Uterus (tissue), 4 donors: ENCODE measurements at places on chromosomes 6 and 20. TPM values are rescaled to one million over a fixed set of nuclear protein-coding genes. Genes with fewer than 3 reads are reported as not detected.

Gene CASS4
- total RNA-seq = 6.7 TPM

Gene PAX1
- not detected for total RNA-seq

Gene EGFL8
- 15.1 TPM for total RNA-seq

Gene TRIM15
- not detected for total RNA-seq

Gene RNF217
- 34.9 TPM for total RNA-seq

Gene RARS2
- total RNA-seq = 38.5 TPM

Gene BPIFA1
- total RNA-seq = not detected

Gene FGD2
- total RNA-seq = 12.7 TPM

Gene RFX6
- not detected for total RNA-seq

Gene SNAP91
- 1.8 TPM for total RNA-seq

- DNase-seq = no peak
Observed at GRCh38 chr6:146903451-146903850, 300.8 kb upstream of the STXBP5 start.

DNA sequence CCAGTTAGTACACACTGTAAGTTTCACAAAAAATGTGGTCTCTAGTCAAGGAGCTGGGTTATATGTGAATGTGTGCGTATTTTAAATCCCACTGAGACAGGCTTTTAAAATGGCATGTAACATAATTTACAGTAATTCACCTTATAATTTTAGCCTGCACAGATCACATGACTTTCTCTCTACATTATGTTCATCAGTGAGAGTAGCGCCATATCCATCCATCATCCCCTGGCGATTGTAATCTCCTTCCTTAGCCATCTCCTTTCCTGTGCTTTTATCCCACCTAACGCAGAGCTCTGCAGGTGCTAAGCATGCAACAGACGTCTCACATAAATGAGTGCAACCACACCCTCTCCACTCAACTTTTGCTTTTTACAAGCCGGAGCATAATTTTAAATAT lies 210.8 kb downstream of the TBC1D7 start:
- no peak for DNase-seq

DNA sequence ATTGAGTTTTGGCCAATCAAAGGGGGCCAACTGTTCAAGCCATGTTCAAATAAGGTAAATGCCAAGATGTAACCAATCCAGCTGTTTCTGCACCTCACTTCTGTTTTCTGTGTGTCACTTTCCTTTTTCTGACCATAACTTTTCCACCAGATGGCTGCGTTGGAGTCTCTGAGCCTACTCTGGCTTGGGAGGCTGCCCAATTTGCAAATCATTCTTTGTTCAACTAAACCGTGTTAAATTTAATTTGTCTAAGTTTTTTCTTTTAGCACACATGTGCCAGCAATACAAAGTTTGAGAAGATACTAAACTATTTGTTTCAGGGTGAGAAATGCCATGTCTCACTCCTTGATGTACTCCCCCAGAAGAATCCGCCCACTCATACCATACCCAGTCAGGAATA lies 52.1 kb downstream of the IYD start:
- DNase-seq = no peak

DNA sequence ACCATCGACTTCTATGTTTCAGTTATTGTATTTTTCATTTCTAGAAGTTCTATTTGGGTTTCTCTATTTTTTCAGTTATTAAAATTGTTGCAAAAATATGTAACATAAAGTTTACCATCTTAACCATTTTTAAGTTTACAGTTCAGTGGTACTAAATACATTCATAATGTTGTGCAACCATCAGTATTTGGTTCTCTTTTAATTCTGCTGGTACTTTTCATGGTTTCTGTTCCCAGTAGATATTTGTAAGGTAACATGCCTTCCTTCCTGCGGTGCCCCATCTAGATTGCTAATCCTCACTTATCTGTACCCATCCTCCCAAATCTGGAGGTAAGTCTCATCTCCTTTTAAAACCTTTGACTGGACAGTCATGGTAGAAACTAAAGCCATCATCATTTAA lies 47.9 kb downstream of the TGM2 start:
- DNase-seq = no peak

DNA sequence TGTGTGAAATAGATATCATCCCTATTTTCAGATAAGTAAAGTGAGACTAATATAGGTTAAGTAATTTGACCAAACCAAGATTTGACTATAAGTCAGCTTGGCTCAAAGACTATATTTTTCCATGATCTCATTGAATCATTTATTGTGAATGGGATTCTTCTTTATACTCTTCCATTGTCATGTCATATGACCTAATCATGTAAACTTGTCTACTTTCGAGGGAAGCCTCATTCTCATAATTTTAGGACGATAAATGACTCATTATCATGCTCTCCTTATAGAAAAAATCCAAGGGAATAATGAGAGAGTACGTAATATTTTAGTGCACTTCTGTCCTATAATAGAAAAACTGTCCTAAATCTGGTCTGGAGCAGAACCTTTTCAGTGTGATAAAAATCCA lies 40.9 kb upstream of the CCN6 start:
- no peak for DNase-seq

DNA sequence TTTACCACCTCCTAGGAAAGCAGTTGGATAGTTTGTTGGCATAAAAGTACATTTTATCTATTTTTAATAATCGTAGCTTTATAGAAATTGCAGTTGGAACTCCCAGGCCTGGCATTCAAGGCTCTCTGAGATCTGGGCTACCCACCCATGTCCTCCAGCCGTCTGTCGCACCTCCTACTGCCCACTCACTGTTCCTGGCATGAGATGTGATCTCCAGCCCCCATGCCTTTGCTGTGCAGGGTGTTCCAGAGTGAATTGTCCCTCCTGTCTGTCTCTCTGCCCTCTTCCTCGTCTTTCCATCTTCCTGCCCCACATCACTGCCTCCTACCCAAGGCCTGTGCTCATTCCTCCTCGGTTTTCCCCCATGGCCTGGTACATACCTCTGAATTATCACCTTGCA lies 50.7 kb downstream of the PTPN1 start:
- no peak for DNase-seq

- DNase-seq = no peak
Observed at GRCh38 chr20:11227602-11228001, 553.8 kb upstream of the JAG1 start.

DNA sequence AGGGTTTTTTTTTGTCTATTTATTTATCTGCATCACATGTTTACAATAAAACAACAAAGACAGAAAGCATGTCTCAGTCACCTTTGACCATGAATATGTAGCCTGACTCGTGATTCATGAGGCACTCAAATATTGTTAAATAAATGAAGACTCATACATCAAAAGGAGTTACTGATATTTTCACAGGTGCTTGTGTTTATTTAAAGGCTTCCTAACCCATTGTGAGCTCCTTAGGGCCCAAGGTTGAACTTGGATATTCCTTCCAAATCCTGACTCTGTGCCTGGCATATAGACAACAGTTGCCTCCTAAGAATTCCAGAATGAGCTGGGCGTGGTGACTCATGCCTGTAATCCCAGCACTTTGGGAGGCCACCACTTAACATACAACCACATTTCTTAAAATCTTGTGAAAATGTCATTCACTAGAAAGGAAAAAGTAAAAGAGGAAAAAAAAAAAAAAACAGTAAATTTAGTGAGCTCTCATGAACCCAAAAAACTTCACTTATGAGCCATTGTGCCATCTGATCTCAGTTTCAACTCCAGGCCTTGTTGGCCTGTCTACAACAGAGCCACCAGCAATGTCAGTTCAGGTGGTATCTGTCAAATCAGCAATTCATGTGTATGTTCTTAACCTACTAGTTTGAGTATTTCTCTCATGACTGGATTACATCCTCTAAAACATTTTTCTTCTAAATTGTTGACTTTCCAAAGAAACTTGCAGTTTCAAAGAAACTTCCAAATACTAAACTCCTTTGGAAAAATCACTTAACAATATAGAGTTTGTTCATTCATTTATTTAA lies 162.7 kb upstream of the MARCKS start:
- no peak for DNase-seq

DNA sequence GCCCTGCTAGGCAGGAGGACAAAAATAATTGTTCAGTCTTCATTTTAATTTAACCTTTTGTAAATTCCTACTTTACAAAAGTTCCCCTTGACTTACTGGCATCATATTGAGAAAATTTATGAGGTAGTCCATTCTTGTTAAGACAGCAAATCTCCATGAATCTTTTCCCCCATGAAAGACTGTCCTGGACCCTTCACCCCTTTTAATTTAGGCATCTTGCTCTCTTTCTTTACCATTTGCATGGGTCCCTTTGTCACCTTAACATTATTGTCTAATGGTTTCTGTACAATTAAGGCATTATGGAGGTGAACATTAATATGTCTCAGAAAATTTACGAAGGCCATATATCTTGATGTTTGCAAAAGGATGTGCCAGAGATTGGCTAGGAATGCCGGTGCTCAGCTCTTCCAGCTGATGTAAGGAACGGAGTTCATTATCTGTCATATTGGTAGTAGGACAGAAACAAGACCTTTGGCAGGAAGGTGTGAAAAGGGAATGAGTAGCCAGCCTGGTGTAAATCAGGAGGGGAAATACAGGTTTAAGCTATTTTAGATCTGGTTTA lies 382.8 kb upstream of the TSHZ2 start:
- no peak for DNase-seq

GRCh38 chr6:142485256-142485655 lies 183.4 kb downstream of the ADGRG6 start:
- no peak for DNase-seq

GRCh38 chr6:13517116-13517515 lies 29.7 kb upstream of the GFOD1 start:
- DNase-seq = no peak

- DNase-seq = no peak
Observed at GRCh38 chr6:35209622-35210247, 4.0 kb upstream of the SCUBE3 start.

DNA sequence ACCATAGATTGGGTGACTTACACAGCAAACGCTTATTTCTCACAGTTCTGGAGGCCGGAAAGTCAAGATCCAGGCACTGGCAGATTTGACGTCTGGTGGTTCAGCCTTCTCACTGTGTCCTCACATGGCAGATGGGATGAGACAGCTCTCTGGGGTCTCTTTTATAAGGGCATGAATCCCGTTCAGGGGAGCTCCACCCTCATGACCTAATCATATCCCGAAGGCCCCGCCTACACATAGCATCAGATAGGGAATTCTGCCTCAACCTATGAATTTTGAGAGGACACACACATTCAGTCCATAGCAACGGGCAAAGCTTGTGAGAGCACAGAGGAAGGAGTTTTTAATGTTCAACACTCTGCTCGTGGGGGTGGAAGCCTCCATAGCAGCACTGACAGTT lies 27.5 kb downstream of the DAAM2 start:
- no peak for DNase-seq

DNA sequence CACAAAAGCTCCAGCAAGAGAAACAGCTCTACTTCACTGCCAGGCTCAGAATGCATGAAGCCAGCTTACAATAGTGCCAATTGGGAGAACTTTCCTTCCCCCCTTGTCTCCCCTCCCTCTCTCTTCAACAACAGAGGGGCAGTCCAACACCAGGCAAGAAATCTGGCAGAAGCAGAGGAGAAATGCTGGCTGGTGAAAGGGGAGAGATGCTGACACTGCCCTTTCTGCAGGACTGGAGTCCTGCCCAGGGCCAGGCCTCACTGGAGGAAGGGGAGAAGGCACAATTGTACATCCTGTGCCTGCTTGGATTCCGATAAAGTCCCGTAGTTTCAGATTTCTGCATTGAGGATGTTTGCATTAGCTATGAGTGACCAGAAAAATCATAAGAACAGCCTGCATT lies 148.6 kb downstream of the LRRC1 start:
- DNase-seq = no peak

DNA sequence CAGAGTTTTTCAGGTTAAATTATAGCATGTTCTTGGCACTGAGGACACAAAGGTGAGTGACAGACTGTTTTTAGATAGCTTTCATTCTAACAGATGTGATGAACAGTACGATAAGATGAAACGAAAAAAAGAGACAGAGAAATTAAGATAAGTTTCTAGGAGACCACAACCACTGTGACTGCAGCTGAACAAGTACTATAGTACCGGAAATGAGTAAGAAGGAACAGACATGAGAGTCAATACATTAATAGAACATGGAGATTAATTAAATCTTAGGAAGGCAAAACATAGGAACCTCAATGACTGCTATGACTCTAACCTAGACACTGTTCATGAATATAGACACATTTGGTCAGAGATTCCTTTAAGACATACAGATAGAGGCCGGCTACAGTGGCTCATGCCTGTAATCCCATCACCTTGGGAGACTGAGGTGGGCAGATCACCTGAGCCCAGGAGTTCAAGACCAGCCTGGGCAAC lies 40.2 kb downstream of the HBS1L start:
- no peak for DNase-seq

- no peak for DNase-seq
Observed at GRCh38 chr6:7234547-7234946, 78.5 kb downstream of the SSR1 start.

- no peak for DNase-seq
Observed at GRCh38 chr20:41960166-41960565, 342.0 kb upstream of the CHD6 start.

GRCh38 chr6:24822696-24823095 lies 24.0 kb upstream of the ARMH2 start:
- no peak for DNase-seq

DNA sequence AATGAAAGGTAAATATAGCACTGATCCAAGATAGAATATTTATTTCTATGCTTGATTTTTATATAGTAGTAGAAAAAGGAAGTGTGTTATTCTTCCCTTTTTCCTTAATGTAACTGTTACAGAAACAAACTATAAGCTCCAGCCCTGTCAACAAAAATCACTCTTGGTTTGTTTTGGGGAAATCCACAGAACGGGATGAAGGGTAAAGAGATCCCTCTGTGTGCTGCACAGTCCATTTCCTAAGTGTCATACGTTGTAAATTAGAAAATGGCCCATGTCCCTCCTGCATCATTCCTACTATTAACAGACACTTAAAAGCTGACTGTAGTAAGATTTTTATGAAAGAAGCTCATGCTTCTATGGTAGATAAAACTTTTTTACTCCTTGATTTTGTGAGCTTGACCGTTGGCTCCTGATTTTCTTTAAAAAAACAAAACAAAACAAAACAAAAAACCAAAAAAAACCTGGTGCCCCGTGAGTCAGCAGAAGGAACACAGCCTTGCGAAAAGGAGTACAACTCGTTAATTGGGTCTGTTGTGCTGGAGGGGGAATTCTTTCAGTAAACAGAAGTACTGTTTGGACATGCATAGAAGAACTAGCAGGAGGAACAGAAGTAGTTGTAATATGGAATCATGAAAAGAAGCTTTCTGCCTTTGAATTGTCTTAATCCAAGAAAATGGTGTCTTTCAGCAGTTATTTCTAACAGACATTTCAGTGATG lies 67.5 kb downstream of the RTN4IP1 start:
- no peak for DNase-seq

DNA sequence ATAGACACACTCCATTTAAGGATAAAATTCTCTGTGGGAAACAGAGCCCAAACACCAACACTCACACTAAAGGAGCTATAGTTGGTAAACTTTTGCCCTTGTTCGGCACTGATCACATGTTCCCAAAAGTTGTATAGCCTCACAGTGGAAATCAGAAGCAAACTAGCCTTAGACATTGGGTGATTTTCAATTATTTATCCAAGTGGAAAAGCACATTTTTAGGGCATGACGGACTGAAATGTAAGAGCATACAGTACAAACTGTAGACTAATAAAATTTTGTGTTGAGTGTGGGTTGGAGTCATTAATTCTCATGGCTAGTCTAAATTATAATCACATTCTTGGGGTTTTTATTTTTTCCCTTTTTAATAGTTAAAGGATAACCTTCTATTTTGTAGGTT lies 202.4 kb downstream of the MOXD1 start:
- DNase-seq = no peak
